ENCODE measurements at places on chromosomes 2 and 18. TPM values are rescaled to one million over a fixed set of nuclear protein-coding genes. Genes with fewer than 3 reads are reported as not detected.

DNA sequence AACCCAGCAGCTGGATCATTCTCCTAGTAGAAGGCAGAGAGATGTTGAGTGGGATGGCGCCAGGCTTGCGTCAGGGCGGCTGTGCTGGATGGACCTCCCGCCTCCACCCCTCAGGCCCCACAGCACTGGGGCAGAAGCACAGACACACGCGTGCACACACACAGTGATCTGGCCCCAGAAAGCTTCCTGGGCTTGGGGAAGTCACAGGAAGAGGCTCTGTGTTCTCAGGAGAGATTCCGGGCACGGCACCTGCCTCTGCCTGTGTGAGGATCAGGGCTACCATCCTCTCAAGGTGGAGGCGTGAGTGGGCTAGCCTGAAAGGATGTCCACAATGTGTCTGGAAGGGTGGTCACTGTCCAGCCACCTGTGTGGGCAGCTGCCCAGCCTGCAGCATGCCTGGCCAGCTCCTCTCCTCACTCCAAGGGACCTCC lies 229.8 kb upstream of the HS6ST1 start:
- DNase-seq = no peak

The VWC2L gene
- total RNA-seq = not detected

The ARL5A gene
- total RNA-seq = 47.1 TPM

GRCh38 chr2:231199219-231199618 lies 788 bp downstream of the ARMC9 start:
- no peak for DNase-seq

The LHCGR gene
- 0.11 TPM for total RNA-seq

GRCh38 chr2:143574069-143574468 lies 444.9 kb downstream of the ARHGAP15 start:
- no peak for DNase-seq

- DNase-seq = no peak
These were observed 216.0 kb downstream of the ACKR3 start for GRCh38 chr2:236785611-236786057.

The ANKRD36 gene
- total RNA-seq = 15.3 TPM

DNA sequence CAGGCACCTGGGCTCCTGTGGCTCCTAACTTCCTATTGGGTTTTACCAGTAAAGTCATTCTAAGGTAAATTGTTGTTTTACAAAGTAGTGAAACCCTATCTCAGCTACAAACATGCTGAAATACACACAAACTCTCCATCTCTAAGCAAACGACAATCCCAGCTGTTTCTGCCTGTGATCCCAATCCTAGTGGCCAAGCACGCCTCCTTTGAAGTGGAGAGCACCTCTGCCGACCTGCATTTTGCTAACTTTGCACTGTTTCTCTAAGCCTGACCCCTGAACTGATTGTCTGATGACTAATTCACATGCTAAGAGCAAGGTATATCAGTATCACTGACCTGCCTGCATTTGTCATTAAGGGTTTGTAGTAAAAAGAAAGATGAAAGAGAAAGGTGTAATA lies 124.3 kb downstream of the PAX3 start:
- no peak for DNase-seq

Measured in GM12878 (cell line).